Stimulated activated CD4-positive, alpha-beta T cell treated with anti-CD3 and anti-CD28 coated beads, Interleukin-15, amount 100 ng/mL, for 48 hours (primary cell): ENCODE measurements at places on chromosomes 1 and 21.

- no peak for DNase-seq
These were observed 178.1 kb downstream of the ZP4 start for GRCh38 chr1:237712586-237713157.

DNA sequence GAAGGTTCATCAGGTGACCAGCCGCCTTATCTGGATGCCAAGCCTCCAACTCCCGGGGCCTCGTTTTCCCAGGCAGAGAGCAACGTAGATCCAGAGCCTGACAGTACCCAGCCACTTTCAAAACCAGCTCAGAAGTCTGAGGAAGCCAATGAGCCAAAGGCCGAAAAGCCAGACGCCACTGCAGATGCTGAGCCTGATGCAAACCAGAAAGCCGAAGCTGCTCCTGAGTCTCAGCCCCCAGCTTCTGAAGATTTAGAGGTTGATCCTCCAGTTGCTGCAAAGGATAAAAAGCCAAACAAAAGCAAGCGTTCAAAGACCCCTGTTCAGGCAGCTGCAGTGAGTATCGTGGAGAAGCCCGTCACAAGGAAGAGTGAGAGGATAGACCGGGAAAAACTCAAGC is 44.5 kb downstream of the ZBTB17 start:
- DNase-seq: no peak

- no peak for DNase-seq
These were observed 62.6 kb downstream of the MAP3K7CL start for GRCh38 chr21:29193072-29193471.

- no peak for DNase-seq
These were observed 108.9 kb downstream of the NOS1AP start for GRCh38 chr1:162178432-162178831.

DNA sequence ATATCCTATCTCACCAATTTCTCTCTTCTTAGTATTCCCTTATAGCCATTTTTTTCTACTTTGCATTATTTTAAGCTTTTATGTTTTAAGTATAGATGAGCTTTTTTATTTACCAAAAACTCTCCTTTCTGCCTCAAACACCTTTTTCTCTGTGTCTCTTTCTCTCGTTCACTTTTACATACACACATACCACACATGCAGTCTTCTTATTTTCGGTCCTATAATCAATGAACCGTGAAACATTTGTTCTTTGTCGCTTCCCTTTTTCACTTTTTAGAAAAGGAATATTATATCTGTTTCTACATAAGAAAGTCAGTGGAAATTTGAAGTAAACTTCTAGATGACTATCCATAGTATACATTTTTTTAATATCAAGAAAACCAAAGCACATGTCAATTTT is 183.2 kb downstream of the MRPL39 start:
- no peak for DNase-seq

DNA sequence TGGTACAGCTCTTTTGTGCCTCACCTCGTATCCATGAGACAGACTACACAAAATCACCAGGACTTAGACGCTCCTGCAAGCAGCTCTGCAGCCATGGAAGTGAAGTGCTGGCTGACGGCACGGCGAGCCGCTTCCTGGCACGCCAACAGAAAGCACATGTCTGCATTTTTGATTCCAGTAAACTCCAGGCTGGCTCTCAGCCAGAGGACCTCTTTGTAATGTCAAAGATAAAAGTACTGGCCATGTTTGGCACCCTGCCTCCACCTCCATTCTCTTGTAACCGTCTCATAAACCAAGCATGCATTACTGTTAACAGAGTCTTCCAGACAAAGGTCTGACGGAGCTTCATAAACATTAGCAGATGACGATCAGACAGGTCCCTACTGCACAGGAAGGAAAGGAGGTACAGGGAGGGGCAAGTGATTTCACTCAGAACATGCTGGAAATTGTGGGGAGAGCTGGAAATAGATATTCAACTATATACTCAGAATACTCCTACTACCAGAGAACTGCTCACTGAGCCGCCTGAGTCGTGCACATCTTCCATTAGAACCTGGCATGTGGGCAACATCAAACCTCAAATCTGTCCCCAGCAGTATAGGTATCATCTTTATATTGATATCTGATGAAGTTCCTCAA is 632.0 kb downstream of the SMYD3 start:
- DNase-seq: no peak

- no peak for DNase-seq
These were observed 92.6 kb upstream of the VAV3 start for GRCh38 chr1:108057541-108057940.
